ENCODE measurements at places on chromosomes 7 and 10. TPM values are rescaled to one million over a fixed set of nuclear protein-coding genes. Genes with fewer than 3 reads are reported as not detected.
A peak's percentile ranks its signal among the peaks of the same experiment; 100 is the strongest.

The HOXA7 gene
- total RNA-seq = not detected

The TSPAN33 gene
- total RNA-seq = 12.6 TPM

- DNase-seq = no peak
These were observed 761.9 kb downstream of the MAGI2 start for GRCh38 chr7:78691584-78691983.

DNA sequence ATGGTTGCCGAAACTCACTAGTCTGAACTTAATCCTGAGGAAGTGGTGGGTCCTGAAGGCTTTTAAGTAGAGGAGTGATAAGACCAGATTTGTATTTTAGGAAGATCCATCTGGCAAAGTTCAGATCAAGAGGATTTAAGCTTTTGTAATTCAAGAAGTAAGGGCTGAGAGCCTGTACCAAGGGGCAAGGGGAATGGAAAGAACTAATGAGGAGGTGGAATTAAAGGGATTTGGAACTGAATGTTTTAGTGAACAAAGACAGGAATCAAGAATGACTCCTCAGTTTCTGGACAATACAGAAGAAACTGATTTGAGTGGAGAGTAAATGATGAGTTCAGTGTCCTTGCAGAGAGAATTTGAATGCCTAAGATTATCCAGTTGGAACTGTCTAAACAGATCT lies 249.0 kb downstream of the C7orf25 start:
- DNase-seq = no peak

- DNase-seq = no peak
These were observed 16.7 kb upstream of the PAPSS2 start for GRCh38 chr10:87642988-87643387.

DNA sequence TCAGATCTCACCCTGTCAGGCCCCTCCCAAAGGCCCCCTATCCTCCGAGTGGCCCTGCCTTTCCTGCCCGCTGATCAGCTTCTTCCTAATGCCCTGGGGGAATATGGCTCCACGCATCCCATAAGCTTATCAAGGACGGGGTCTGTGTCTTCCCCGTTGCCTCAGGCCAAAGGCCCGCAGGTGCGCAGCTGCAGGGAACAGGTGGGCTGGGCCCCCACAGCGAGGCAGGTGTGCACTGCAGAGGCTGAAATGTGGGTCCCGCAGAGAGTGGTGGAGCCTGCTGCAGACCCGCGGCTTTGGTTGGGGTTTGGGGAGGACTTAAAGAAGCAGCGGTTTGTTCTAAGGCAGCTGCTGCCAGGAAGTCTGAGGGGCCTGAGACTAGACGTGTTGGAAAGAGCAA lies 220.8 kb upstream of the TCERG1L start:
- DNase-seq = no peak

DNA sequence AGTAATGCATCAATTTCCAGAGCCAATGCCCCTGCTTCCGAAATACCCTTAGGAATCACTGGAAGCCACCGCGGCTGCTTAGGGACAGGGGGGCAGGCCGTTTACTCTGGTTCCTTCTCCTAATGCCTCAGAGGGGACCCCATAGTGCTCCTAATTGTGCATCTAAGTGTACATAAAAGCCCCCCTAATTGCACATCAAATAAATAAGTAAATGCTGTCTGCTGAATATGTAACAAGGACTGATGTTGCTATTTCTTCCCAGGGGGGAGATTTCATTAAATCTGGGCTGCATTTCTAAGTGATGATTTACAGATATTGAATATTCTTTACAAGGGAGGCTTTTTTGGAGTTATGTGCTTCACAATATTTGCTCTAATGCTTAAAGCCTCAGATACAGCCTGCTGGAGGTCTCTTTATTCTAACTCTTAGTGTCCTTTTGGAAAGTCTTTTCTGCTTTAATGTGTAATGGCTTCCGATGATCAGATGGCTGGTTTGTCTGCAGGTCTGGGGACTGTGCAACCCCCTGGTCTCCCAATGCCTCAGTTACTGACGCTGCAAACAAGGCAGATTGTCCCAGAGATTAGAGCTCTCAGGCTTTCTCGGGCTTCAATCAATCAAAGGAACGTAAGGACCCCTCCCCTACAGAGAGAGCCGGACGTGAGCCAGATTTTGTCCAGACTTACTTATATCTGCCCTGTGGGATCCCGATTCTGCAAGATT lies 143.0 kb downstream of the PRPF18 start:
- DNase-seq = no peak

DNA sequence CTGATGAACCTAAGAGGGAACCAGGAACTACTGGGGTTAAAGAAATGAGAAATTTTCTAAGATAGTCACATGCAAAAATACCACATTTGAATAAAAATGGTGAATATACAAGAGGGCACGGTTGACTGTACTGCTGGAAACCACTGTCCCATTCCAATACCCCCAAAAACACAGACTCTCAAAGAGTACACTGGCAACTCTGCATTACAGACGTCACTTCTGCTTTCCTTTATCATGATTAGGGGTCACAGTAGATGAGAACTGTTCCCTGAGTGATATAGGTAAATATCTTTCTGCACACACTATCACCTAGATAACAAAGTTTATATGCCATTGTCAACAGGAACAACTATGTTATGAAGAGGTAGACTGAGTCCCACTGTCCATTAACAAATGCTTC lies 69.5 kb downstream of the RAPGEF5 start:
- DNase-seq = no peak

GRCh38 chr7:41878309-41879295 lies 175.7 kb upstream of the INHBA start:
- peak; percentile 49 for DNase-seq

DNA sequence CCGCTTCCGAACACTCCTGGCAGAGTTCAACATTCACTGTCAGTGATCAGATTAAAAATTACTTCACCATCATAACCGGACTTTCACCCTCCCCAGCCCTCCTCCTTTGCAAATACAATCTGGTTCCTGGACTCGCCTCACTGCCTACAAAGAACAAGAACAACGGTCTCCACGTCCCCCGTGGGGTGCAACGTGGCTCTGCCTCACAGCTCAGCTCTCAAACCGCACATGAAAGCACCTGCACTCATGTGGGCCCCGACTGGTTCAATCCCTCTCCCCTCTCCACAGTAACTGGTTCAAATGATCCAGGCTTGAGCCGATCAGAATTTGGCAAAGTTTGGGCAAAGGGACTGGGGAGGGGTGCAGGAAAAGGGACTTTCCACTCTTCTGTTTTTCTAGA lies 21.0 kb downstream of the ASB13 start:
- no peak for DNase-seq

GRCh38 chr10:103013416-103013815 lies 95.3 kb downstream of the CNNM2 start:
- no peak for DNase-seq

GRCh38 chr10:23441251-23441650 lies 2.4 kb downstream of the OTUD1 start:
- no peak for DNase-seq

DNA sequence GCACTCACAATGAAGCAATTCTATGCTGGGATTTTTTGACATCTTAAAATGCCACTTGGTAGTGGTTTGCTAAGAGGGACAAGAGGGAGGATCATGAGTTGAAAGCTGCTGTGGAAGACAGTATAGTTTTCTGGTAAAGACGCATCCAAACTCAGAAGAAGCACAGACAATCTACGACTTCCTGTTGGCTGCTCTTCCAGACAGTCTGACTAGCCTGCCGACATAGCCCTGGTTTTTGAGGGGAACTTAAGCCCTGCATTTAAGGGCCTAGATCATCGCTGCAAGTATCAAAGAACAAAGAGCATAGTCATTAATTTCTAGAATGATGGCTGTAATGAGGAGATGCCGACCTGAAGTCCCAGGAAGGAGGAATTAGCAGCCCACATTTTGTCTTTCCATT lies 99.9 kb upstream of the IKZF1 start:
- DNase-seq = no peak

GRCh38 chr7:99719996-99720769 lies 14.8 kb downstream of the CYP3A7 start:
- no peak for DNase-seq

GRCh38 chr7:107495516-107495915 lies 25.7 kb downstream of the GPR22 start:
- no peak for DNase-seq
